ENCODE measurements at places on chromosomes 4 and X.

DNA sequence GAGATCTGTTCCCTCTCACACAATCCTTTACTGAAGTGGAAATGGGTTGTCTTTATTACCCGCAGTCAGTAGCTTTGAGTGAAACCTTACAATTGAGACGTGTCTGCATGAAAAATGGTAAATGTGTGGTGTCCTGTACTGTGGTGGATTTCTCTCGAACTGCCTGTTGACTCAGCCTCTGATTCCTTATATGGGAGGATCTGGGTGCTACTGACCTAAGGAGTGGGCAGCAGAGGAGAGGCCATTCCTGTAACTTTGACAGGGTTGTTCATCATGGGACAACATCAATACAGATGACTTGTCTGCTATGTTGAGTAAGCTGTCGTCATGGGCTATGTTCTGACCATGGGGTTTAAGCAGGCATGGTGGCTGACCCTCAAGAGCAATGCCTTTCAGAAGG lies 159.6 kb upstream of the WDR1 start:
- DNase-seq, result no peak

- DNase-seq, result no peak
Observed at GRCh38 chr4:13912436-13912925, 285.0 kb upstream of the BOD1L1 start.

GRCh38 chr4:48767055-48767929 lies 12.8 kb downstream of the FRYL start:
- DNase-seq, result no peak

DNA sequence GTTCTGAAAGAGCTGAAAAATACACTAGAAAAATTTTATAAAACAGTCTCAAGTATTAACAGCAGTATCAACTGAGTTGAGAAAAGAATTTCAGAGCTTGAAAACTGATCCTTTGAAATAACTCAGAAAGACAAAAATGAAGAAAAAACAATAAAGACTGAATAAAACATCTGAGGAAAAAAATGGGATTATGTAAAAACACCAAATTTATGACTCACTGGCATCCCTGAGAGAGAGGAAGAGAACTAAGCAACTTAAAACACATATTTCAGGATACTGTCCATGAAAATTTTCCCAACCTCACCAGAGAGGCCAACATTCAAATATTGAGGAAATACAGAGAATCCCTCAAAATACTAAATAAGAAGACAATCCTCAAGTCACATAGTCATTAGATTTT lies 22.9 kb downstream of the PABPC4L start:
- no peak for DNase-seq

- no peak for DNase-seq
Observed at GRCh38 chrX:17521871-17522693, 147.1 kb downstream of the NHS start.

- no peak for DNase-seq
Observed at GRCh38 chr4:153804722-153805121, 15.8 kb upstream of the SFRP2 start.

- no peak for DNase-seq
Observed at GRCh38 chr4:10026485-10026884, 5.2 kb upstream of the SLC2A9 start.

DNA sequence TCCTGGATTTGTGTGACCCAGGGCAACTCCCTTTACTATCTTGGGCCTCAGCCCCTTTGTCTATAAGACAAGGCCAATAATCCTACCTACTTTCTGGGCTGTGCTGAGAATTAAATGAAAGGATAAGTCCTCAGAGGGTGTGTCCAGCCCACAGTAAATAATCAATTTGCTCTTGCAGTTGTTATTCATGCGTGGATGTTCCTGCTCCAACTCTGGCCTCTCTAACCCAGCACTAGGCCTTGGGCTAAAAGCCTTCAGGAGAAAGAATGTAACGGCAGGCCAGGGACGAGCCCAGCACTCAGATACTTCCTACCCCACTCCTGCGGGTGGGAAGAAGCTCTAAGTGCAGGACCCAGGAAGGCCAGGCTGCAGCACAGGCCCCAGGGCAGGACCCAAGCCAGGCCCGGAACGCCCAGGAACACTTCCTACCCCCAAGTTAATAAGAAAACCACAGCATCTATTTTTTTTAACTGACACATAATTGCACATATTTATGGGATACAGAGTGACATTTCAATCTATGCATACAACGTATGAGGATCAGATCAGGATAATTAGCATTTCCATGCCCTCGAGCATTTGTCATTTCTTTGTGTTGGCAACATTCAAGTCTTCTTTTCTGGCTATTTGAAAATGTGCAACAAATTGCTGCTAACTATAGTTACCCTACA lies 179.6 kb upstream of the RBPJ start:
- DNase-seq, result no peak

- DNase-seq, result no peak
Observed at GRCh38 chrX:45011131-45011530, 138.1 kb downstream of the KDM6A start.

DNA sequence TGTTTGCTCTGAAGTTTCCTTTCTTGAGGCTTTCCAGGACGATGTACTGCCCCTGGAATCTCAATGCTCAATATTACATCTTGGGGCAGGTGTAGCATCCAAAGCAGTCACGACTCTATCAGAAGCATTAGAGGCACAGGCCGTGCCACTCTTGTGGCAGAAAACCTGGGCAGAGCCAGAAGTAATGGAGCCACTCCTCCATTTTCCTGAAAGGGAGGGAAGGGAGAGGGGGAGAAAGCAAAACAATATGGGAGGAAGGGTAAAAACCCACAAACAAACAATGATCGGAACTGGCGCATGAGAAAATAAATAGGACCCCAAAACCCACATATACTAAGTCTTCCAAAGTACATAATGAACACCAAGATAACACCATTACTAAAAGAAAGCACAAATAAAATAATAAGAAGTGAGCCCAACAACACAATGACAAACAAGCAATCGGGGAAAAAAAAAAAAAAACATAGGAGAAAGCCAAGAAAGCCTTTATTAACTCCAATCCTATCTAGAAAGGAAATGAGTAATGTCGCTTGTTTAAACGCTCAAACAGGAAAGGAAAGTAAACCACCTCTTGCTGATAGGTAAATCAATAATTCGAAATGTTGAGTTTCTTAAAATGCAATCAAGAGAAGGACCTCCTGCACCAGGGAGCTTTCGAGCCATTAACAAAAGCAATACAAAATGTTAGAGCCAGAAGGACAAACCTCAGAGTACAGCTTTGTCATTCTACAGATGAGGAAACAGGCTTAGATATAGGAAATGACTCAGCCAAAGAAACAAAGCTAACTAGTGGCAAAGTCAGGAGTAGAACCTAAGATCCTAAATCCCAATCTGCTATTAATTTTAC lies 117.4 kb downstream of the ATRX start:
- no peak for DNase-seq

DNA sequence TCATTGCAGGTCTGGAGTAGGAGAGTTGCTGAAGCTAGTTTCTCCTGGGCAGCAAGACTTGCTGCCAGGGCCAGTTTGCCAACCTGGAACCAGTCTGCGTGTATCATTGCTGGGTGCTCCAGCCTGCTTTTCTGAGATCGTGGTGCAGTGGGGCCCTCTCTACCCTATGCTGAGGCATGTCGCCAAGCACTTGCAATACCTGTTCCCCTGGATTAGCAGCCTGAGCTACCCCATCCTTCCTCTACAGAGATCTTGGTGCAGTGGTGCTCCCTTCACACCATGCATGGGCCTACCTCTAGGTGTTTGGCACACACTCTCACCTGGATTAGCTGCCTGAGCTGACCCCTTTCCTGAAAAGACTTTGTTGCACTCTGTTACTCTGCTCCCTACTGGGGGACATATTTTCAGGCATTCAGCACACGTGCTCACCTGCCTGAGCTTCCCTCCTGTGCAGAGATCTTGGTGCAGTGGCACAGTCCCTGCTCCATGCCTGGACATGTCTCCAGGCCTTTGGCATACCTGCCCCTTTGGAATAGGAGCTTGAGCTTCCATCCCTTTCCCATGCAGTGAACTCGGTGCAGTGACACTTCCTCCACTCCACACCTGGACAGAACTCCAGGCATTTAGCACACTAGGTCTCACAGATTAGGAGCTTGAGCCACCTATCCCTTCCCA lies 133.7 kb upstream of the CXCL13 start:
- DNase-seq, result no peak

DNA sequence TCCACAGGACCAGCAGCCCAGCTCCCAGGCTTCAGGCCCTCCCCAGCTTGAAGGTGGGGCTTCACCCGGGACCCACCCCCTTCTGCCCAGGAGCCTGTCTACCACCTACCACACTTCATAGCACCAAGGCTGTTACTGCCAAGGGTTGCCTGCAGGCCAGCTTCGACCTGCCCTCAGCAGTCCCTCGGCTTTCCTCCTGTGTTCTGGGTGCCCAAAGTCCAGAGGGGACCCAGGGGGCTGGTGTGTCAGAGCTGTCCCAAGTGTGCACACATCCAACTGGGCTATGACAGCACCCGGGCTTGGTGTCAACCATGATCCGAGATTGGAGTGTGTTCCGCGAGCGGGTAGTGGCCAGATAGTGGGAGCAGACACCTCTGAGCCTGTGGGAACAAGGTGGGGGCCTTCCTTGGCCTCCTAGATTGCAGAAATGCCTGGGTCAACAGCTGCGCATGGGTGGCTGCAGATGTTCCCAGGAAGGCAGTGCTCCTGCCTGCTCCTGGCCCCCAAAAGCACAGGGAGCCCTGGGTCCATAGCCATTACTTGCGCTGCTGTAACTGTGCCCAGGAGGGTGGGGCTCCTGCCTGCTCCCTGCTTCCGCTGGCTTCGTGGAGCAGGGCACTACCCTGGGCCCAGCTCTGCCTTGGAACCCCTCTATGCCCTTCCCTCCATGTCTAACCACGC lies 16.8 kb downstream of the SULT1B1 start:
- no peak for DNase-seq

DNA sequence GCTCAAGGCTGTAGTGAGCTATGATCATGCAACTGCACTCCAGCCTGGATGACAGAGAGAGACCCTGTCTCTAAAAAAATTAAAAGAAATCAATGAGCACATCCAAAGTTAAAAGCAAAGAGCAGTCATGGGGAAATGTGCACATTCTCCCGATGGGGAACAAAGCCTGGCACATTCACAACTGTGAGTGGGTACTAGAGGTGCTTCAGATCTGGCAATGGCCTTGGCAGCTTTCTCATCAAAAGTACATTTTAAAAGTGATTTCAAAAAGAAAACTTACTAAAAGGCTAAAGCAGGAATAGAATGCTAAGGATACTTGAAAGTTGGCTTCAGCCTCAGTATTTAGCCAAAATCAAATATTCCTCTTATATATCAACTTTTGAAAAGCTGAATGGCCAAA lies 145.9 kb upstream of the MAOA start:
- no peak for DNase-seq

- no peak for DNase-seq
Observed at GRCh38 chr4:1419708-1420107, 13.5 kb upstream of the NKX1-1 start.

DNA sequence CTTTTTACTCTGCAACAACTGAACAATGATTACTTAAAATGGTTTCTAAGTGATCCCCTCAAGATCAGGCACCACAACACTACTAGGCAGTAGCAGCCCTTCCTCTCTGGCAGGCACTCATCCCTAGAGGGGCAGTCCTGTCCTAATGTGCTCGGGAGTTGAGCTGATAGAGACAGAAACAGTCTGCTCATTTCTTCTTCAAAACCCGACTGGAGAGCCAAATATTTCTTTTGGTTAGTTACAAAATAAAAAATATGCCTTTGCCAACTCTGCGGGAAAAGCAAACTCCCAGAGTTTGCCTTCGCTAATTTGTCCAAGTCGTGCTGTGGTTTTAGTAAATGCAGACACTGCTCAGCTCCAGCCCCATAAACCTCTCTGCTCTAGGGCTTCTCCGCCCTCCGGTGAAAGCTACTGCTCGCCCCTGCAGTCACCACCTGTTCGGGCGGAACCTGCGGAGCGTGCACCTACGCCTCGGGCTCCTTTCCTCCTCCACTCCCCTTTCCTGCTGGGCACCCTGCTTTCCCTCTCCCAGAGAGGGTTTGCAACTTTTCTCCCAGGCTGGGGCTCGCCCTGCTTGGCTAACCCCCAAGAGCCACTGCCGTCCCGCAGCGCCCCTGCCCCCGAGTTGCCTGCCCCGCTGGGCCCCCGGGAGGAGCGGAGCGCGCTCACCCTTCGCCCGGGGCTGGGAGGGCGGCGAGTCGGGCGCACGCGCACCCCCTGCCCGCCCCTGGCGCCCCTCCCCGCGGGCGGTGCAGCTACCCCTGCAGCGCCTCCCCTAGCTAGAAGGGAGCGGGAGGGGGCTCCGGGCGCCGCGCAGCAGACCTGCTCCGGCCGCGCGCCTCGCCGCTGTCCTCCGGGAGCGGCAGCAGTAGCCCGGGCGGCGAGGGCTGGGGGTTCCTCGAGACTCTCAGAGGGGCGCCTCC lies at the start of gene NPNT:
TSS of gene NPNT (plus strand) at position 812 of the 923 bp plus-strand sequence. CDS start 182 bp downstream, outside the sequence.
- no peak for DNase-seq

- no peak for DNase-seq
Observed at GRCh38 chrX:31449965-31450364, 378.1 kb upstream of the FTHL17 start.

GRCh38 chrX:18591834-18592233 lies 80.1 kb downstream of the RS1 start:
- DNase-seq, result no peak

DNA sequence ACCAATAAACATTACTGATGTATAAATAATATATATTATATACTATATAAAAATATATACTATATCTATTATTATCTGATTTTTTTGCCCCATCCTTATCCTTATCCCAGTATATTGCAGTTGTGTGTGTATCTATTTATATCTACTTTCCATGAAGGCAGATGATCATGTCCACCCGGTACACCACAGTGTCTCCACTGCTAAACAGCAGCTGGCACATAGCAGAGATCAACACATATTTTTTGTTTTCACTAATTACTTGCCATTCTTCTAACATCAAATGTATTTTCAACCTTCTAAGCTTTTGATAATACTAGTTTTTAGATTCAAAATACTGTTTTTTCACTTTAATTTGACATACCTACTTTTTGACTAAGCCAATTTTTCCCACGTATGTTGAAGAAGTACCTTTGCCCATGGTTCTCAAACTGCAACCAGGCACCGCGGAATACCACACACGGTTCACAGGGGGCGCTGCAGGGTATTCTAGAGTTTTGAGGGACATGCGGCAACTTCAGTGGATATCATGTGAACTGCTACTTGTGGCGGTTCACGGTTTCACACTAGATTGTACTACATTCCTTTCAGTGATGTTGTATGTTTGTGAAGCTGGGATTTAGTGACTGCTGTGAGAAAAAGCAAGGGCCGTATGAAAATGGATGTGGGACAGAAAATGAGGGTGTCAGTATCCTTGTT lies 182.5 kb upstream of the NPY2R start:
- no peak for DNase-seq

All from liver (tissue), 10 donors.